ENCODE measurements at places on chromosomes 1 and 21.

GRCh38 chr1:192998536-192998935 lies 60.6 kb downstream of the UCHL5 start:
- DNase-seq = no peak

- DNase-seq = peak; percentile 44
These were observed 12.8 kb upstream of the ZSCAN20 start for GRCh38 chr1:33459691-33460090.

GRCh38 chr21:39057121-39057520 lies 126.1 kb downstream of the PSMG1 start:
- no peak for DNase-seq

GRCh38 chr1:39230261-39231190 lies 26.0 kb downstream of the MACF1 start:
- DNase-seq = no peak

- DNase-seq = no peak
These were observed 135.6 kb downstream of the GPATCH2 start for GRCh38 chr1:217495249-217495648.

DNA sequence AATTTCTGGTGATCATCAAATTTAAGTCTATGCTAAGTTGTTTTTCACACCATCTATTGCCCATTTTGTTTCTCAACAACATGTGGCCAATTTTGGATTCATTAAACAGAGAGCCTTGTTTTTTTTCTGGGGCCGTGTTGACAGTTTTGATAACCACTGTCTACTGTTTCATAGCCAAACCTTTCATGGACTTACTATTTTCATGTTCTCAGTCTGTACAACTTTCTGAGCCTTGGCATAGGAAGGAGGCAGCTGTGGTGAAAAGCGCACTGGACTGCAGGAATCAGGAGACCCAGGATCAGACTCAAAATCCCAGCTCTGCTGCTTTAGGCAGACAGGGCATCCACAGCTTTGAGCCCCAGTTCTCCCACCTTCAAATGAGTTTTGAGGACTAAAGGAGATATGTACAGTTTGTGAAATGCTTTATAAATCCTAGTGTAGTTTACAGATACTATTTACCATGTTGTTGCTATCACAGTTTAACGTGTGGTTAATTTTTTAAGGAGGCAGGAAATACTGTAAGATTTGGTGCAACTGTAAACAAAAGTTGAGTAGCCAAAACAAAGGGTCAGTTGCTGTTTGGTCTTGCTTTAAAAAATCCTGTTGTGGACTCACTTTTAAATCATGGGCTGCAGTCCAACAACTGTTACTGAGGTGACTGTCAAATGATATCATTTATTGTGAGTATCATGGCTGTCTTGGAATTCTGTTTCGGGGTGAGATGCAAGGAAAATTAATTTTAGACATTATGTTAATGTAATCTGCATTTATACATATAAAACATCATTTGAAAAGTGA lies 2.9 kb downstream of the MACO1 start:
- no peak for DNase-seq

DNA sequence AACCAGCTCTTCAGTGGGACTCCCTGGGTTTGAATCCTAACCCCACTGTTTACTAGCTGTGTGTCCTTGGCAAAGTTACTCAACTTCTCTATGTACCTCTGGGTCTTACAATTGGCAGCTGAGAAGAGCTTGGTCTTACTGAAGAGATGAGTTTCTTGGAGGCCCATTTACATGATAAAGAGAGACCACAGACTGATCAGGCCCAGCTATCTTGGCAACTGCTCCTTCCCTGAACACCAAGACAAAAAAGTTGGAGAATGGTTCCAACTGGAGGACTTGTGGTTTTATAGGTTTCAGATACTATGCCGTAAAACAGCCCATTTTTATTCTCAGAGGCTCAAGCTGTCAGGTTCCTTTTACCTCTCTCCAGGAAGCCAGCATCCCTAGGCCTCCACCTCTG lies 24.8 kb upstream of the CNIH3 start:
- DNase-seq = no peak

GRCh38 chr1:212507369-212507768 lies 74.6 kb downstream of the NENF start:
- no peak for DNase-seq

DNA sequence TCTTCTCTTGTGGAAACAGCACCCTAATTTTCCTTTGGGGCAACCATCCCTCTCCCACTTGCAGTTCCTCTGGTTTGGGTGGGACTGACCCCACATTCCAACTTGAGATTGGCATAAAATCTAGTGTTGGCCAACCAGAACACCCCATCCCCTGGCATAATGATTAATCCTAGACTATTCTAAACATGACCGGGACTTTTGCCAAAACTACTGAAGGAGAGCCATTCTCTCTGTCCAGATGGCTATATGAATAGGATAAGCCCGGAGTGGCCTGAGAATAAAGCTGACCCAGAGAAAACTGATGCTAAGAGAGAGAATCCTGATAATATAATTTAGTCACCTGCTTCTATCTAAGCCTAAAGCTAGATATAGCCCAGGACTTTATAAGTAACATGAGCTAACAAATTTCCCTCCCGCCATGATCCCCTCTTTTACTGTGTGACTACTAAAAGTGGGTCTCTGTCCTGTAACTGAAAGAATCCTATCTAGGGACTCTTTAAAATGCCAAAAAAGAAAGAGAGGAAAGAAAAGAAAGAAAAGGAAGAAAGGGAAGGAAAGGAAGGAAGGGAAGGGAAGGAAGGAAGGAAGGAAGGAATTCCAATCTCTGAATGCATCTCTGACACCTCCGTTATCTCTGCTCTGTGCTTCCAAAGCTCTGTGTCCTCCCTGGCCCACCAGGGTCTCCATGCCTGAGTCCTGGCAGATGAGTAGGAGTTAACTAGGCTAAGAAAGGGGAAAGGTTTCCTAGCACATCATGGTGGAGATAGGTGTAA lies 28.0 kb upstream of the NRDC start:
- no peak for DNase-seq

DNA sequence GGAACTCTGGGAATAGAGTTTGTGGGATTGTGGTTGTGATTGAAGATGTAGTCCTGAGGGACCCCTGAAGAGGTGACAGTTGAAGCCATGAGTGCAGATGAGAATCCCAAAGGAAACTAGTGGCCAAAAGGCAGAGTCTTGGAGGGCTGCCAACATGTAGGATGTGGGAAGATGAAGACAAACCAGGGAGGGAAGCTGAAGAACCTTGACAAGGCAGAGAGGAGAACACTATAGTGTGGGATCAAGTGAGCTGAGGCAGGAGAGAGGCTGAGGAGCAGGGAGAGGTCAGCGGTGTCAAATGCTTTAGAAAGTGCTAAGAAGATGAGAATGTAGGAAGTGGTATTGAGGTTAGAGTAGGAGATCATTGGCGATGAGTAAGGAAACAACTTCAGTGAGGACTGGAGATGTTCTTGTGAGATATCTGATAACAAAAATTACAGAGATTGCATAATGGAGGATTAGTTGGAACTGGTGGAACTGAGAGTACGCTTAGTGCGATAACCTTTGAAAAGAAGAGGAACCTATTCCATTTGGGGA lies 88.5 kb upstream of the VCAM1 start:
- peak; percentile 98 for DNase-seq

Data from brain microvascular endothelial cell (primary cell).